Hematopoietic multipotent progenitor cell treated with erythropoietin and hydrocortisone succinate and interleukin-3 and kit ligand, for 6 days (in vitro differentiated cells): ENCODE measurements at places on chromosomes 2 and 18.

- DNase-seq: no peak
Observed at GRCh38 chr2:105597011-105597805, 147.5 kb upstream of the NCK2 start.

- no peak for DNase-seq
Observed at GRCh38 chr2:176187899-176188773, at the start of gene HOXD1. Gene HOXD1 (plus strand): TSS chr2:176188668. CDS start chr2:176188802, 134 bp downstream.

- no peak for DNase-seq
Observed at GRCh38 chr2:210647151-210647550, 90.8 kb downstream of the CPS1 start.

DNA sequence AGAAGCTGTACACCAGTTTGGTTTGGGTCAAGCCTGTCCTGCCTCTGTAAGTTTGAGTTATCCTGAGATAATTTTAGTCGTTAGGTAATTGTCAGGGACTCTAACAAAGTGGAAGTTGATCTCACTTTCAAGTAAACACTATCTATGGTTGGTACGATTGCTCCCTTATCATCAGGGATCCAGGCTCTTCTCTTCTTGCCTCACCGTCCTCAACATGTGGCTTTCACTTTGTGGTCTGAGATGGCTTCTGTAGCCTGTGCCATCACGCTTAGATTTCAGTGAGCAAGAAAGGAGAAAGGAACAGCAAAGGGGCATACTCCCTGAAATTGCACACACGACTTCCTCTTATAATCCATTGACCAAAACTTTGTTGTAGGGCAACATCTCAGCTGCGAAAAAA is 115.6 kb downstream of the CTAGE1 start:
- DNase-seq: peak; percentile 80

DNA sequence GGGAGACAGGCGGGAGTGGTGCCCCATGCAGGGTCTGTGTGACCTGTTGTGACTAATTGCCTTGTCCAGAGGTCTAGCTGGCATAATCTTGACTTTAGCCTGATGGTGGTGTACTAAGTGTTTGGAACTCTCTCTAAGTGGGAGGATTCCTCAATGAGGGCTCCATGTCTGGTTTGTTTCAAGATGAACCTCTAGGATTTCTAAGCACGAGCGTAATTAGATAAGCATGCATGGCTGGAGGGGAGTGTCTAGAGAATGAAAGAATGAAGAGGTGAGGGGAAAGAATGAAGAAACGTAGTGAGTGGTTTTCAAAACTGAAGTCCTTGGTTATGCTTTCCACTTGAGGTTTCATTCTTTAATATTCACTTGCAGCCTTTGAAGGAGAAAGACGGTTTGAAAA is 833.2 kb upstream of the GYPC start:
- DNase-seq: no peak

- DNase-seq: no peak
Observed at GRCh38 chr2:236367506-236368289, 103.5 kb upstream of the ASB18 start.

DNA sequence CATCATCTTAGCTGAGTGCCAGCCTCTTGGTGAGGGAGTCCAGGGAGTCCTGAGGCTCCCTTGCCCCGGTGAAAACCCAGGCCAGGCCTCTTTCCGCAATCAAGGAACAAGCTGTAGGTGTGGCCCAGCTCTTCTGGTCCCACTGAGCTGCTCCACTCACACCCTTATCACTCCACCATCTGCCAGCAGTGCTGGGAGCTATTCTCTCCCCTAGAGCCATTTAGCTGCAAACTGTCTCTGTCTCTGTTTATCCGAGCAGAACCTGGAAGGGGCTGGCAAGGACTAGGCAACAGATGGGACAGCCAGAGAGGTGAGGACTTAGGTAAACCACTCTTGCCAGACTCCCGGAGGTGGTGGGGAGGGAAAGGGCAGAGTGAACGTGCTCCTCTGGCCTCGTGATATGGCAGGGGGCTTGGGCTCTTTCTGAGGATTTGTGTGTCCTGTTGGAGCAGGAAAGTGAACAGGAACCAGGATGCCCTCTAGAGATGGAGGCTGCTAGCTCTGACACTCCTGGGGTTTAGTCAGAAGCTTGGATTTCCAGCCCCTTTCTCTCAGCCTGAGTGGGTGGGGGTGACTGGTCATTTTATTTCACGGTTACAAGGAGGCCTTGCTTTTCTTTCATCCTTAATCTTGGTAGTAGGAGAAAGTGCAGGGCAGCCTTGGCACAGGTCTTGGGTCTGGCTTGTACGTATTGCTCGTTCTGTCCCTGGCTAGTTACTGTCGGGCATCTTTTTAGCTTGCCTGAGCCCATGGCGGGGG is 19.6 kb downstream of the B3GNT2 start:
- DNase-seq: peak; percentile 77

DNA sequence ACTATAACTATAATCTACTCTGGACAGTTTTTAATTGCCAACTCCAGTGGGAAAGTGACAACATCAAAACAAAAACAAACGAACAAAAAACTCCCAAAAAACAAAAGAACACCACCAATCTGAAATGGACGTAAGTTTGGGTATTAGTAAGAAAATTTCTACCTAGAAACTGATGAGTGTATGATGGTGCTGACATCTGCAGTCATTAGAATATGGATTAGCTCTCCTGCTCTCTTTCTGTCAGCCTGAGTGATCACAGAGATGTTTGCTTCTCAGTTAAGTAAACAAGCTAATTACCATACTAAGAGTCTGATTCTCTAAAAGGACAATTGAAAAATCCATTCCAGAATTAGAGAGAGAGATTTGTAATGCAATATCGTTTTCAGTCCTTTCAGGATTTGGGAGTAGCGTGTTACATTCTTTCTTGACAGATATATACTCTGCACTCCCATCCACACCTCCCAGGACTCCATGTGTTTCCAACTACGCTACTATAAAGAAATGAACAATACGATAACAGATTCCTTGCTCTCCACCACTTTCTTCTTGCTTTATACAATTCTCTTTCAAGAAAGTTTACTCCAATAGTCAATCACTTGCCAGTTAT is 1347.4 kb upstream of the PIK3C3 start:
- DNase-seq: no peak

- DNase-seq: no peak
Observed at GRCh38 chr2:239830121-239831000, 194.8 kb downstream of the NDUFA10 start.

DNA sequence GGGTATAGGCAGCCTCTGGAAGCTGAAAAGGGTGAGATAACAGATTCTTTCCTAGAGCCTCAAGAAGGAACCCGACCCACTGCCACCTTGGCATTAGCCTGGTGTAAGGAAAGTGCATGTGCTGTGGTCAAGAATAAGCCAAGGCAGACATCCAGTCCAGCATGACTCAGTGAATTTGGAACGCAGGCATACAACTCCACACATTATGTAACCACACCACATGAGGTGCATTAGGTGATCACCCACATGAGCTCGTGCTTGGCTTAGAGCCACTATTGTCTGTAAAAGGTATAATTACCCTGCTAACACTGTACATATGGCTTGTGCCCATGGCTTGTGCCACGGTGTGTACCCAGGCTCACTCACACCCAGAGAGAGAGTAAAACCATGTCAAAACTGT is 583.7 kb upstream of the HNMT start:
- DNase-seq: no peak

DNA sequence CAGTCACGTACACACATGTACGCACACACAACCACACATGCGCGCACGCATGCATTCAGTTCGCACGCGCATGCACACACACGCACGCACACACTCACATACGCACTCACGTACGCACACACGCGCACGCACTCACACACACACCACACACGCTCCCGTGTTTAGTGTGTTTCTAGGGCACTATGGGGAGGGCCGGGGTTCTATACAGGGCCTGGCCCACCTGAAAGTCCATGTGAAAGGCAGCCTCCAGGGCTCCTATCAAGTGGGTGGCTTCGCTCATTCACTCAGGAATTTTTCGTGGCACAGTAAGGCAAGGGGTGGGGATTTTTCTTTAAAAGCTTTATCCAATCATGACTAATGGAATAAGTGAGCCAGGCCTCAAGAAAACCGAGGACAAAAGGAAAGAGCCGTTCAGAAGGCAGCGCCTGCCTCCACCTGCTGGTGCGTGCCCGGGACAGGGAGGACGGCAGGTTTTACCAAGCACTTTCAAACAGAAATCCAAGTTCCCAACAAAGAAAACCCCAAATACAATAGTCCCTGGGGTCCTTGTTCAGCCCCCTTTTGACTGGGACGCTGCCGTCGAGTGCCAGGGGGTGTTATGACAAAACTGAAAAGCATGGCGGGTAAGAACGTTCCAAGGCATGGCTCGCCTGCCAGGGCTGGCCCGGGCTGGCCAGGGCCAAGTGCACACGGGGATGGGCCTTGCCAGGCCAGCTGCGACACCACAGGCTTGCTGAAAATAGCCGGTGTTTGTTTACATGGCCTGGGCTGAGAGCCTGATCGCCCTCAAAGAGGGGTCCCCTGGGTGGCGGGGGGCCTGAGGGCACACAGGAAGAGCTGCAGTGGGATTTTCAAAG is 110.0 kb downstream of the HDAC4 start:
- no peak for DNase-seq

DNA sequence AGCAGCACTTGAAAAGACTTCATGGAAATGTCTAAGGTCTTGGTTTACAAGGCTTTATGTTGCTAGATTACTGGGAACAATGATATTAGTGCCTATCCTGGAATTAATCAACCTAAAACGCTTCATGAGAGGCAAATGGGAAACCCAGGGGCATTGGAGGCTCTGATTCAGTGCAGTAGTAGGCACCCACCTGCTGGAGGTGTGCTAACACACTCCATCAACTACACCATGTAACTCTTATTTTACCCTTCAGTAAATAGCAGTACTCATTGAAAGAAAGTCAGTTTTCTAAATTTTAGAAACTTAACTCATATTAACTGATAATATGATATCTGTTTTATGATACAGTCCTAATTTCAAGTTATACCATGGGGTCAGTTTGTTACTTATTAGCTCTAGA is 17.4 kb upstream of the HNRNPA3 start:
- DNase-seq: no peak

DNA sequence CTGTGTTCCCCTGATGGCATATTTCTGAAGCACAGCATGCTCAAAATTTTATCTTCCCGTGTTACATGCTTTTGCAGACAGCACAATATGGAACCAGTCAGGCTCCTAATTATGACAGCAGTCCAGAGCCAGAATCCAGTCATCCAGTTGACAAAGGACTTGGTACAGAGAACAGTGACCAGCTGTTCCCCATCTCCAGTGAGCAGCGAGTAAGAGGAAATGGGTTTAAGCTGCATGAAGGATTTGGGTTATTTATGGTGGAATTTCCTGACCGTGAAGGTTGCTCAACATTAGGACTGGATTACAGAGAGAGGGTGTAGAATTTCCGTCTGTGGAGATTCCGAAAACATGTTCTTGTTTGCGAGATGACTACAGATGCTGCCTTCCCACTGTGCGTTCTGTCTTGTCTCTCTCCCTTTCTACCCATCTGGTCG is 24.4 kb downstream of the SGPP2 start:
- no peak for DNase-seq

DNA sequence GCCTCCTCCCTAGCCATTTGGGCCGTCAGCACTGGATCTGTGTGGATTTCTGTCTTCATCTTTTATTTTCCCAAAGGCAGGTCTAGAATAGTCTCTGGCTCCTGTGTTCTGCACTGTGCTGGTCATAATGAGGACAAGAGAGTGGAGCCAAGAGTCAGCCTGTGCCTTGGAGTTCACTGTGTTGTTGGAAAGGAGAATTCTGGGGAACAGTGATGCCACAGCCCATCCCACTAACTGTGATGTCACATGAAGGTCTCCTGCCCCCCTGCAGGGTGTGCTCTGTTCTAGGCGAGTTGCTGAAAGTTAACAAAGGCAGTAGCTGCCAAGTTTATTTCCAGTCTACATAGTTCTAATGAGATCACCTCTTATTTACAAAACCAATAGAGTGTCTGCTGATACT is 248.5 kb downstream of the TPGS2 start:
- no peak for DNase-seq
